Activated naive CD4-positive, alpha-beta T cell (primary cell): ENCODE measurements at places on chromosomes 11 and 22.
A peak's percentile ranks its signal among the peaks of the same experiment; 100 is the strongest.

DNA sequence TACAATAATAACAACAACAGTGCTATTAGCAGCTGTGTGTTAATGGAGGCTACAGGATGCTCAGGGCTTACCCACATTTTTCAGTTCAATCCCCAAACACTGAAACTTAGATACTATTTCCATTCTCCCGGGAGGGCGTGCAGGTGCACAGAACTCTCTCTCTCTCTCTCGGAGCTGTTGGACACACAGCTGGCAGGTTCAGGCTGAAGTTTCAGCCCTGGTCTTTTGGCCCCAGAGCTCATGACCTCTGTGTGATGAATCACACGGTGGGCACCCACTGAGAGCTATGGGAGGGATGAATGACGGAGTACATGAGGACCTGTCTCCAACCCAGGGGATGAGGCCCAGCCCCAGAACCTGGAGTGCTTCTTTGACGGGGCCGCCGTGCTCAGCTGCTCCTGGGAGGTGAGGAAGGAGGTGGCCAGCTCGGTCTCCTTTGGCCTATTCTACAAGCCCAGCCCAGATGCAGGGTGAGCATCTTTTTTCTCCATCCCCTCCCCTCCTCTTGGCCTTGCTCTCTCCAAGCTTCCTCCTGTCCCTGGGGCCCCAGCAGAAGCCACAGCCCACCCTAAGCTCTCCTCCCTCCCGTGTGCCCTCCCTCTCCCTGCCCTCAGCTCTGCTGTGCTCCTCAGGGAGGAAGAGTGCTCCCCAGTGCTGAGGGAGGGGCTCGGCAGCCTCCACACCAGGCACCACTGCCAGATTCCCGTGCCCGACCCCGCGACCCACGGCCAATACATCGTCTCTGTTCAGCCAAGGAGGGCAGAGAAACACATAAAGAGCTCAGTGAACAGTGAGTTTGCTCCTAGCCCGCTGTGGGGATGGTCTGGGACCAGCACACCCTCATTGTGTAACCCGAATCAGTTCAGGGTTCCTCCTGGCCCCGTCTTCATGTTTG lies 16.9 kb downstream of the CSF2RB start:
- no peak for DNase-seq

GRCh38 chr11:93984936-93985335 lies 36.2 kb upstream of the HEPHL1 start:
- DNase-seq: no peak

DNA sequence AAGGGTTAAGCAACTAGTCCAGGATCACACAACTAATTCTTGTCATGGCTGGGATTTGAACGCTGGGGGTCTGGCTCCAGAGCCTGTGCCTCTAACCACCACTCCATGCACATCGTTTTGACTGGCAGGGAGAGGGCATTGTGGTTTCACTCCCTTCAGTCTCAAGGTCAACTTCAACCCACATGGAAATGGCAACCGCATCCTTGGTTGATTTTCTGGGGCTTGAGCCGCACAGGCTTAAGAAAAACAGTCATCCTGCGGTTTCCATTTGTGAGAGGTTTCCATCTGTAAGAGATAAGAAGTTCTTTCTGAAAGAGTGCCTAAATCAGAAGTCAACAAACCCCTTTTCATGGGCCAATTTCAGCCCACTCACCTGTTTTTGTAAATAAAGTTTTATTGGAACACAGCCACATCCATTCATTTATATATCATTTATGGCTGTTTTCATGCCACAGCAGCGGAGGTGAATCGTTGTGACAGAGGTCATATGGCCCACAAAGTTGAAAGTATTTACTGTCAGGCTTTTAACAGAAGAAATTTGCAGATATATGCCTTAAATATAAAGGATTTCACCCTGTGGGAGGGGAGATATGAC lies 65.7 kb downstream of the SGSM1 start:
- DNase-seq: no peak

DNA sequence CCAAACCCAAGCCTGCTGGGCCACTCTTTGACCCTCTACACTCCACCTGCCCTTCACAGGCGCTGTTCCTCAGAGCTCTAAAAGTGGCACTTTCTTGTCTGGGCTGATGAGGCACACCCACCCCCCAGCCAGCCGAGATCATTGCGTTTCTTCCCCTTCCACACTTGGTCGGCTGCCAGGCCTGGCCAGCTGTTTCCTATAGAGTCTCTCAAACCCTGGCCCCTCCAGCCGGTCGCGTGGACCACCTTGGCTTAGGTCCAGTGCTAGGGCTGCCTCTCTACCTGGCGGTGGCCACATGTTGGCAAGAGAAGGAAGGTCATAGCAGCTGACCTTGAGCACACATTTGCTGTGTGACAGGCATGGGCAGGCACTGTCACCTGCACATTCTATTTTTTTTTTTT lies 60.6 kb downstream of the PPP6R2 start:
- no peak for DNase-seq

DNA sequence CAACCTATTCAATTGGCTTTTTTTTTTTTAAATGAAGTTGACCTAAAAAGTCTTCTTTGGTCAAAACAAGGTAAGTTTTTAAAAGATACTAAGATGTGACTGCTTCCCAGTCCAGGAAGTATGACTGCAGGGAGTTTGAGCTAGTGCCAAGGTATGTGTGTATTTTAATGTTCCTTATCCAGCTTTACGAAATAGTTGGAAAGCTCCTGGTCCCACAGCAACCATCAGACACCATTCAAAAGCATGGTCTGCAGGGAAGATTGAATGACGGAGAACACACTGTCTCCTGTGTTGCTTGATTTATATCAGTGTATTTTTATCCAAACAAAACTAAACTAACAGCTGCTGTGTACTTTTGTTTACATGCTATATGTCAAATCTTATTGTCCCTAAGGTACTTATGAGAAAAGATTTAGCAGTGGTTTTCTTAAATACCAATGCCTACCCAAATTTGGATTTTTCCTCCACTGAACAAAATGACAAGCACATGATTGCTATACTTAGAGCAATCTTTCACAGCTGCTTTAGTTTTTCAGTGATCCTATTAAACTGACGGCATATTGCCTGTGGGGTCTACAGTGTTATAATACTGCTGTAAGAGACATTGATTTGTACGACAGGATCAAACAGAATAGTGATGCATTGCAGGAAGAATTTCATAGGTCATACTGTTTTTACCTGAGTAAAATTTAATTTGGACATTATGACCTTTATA lies 122.9 kb downstream of the DCDC1 start:
- DNase-seq: no peak

DNA sequence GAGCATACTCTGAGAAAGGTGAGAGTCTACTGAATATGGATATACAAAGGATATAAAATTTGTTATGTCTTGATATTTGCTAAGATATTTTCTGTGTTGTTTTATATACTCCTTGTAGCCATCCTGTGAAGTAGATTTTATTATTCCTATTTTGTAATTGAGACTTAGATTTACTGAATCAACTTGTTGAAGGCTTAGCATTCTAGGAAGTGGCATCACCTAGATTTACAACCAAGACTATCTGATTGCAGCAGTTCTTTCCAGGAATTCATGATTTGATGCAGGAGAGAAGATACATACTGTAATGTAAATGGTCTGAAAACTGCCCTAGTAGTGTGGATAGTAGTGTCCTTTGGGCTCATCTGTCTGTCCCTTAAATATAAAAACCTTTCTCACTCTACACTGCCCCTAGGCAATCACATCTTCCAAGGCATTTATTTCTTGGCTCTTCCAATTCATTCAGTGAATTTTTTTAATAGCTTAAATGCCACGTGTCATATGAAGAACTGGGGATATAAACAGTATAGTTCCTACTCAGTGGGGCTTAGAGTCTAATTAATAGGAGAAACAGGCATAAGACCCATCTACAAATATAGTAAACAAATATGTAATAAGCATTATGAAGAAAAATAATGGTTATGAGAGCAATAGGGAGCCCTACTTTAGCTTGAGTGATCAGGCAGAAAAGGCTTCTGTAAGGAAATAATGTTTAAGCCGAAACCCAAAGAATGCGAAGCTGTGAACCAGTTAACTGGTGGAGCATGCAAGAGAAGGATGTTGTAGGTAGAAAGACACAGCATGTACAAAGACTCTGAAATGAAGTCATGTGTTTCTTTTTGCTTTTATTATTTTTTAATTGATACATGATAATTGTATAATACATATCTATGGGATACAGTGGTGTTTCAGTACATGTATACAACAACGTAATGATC lies 13.6 kb downstream of the IPO7 start:
- DNase-seq: no peak

DNA sequence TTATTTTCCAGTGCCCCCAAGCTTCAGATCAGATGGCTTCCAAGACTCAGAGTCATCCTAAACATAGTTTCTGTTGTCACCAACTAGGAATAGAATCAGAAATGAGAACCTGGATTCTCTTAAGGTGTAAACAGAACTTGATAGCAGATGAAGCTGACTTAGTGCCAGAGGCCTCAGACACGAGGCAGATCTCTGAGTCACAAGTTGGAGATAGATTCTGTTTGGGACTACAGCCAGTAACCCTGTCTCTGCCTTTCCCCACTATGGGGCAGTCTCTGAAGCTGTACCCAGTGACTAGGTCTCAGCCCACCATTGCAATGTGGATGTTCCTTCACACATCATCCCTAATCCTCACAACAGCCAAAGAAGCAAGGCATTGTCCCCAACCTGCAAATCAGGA lies 25.4 kb downstream of the NEU3 start:
- DNase-seq: no peak

DNA sequence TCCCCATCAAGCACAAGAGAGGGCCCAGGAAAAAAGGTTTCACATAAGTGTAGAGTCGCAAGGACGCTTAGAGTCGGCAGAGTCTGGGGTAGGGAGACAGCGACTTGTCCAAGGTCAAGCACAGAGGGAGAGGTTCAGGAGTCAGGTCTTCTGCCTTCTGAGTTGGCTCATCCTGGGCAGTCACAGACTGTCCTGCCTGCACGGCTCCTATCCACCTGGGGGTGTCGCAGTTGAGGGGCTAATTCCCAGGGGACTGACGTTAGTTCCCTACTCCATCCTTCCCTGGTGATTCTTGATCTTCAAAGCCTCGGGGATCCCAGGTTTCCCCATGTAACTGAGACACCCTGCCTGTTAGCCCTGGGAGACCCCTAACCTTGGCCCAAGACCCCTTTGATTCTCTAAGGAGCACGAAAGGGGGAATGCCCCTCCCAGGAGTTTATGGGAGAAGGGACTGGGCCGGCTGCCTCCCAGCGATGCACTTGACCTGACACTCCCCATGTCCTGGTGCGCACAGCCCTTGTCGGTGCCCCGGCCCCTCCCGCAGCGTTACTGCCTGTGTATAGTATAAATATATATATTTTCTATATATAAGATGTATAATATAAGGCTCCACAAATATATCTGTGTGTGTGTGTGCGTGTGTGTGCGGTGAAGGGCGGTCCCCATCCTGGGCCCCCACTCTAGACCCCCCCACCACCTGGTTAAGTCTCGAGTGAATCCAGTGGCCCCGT lies 14.7 kb upstream of the TAB1 start:
- DNase-seq: no peak

DNA sequence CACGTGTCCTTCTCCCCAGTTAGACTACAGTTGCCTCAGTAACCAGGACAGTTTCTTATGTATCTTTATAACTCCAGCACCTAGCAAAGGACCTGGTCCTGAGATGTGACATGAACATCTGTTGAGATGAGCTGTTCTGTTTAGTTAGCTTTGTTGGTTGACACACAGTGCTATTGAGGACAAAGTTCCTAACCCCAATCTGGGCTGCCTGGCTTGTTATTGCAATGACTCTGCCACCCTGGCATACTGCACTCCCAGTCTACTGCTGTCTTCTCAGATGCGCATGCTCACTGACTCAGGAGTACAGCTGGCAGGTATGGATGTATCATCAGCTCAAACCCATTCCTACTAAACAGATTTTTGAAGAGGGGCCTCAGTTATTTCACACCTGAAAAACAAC lies 7.4 kb downstream of the DESI1 start:
- DNase-seq: no peak

- DNase-seq: peak; percentile 18
Observed at GRCh38 chr11:57349491-57350274, 11.5 kb downstream of the P2RX3 start.

- no peak for DNase-seq
Observed at GRCh38 chr11:64122411-64123410, 43.2 kb downstream of the MACROD1 start.

DNA sequence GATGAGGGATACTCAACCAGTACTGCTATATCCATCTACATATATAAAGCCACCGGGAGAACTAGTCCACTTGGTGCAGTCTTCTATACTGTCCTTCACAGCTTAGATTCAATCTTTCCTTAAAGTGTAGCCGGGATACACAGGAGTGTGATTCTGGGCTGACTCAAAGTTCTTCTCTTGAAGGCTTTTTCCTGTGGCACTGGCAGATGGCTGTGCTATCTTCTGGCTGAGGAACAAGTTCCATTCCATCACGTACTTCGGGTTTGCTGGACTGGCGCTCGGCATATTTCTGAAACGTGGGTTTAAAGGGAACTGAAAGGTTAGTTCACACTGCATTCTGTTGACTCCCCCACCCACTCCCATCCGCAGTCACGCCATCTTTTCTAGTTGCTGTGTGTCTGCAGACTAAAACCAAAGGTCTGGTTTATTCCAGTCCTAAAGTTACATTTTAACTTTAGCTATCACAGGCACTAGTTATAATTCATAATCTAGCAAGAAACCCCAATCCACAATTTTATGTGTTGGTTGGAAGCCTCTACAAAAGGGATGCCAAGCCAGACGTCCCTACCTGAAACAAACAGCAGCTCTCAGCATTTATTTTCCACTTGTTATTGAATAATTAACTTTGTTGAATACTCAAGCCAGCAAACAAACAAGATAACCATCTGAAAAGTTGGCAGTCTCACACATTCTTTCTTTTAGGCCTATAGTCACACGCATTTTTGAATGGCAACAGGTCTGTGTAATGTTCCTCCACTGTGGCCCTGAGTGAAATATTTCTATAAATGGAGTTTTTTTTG lies 7.5 kb upstream of the C11orf65 start:
- no peak for DNase-seq

- no peak for DNase-seq
Observed at GRCh38 chr22:32904044-32904443, 102.5 kb downstream of the TIMP3 start.

DNA sequence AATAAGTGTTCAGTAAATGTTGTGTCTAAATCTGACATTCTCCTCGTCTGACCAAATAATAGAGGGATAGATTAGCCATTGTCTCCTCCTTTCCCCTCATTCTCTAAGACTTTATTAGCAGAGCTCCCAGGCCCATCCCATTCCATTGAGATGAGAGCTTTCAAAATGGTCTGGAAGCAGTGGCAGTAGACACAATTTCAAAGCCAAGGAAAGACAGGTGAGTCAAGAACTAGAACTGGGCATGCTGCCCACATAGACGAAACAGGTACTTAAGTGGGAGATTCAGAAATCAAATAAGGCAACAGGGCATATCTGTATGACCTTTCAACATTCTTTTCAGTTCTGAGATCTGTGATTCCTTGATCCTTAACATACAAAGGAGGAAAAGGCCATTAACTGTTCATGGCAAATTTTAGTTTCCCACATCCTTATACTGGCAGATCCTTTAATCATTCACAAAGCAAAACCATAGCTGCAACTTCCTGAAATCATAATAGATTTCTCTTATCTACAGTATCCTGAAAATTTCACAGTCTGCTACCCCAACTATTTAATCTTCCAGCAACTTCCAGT lies 96.6 kb upstream of the KCNA4 start:
- DNase-seq: no peak

- DNase-seq: no peak
Observed at GRCh38 chr11:65266210-65266609, 4.4 kb downstream of the POLA2 start.
